ENCODE measurements at places on chromosomes 5 and 9.

DNA sequence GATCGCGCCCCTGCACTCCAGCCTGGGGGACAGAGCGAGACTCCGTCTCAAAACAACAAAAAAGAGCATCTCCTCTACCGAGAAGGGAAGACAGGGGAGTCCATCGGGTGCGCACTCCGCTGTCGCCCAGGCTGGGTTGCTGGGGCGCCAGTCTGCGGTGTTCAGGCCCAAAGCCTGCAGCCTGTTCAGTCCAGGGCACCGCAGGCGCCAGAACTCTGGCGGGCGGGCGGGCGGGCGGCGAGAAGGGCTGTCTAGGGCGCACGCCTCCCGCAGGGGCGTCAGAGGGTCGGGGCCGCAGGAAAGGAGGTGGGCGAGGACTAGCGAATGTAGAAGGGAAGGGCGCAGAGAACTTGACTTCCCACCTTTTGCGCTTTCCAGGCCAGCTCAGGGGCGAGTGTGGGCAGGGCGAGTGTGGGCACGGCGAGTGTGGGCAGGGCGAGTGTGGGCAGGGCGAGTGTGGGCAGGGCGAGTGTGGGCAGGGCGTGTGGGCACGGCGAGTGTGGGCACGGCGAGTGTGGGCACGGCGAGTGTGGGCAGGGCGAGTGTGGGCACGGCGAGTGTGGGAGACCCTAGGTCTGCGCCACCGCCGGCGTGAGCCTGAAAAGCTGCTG lies 10.5 kb downstream of the PROP1 start:
- DNase-seq = no peak

DNA sequence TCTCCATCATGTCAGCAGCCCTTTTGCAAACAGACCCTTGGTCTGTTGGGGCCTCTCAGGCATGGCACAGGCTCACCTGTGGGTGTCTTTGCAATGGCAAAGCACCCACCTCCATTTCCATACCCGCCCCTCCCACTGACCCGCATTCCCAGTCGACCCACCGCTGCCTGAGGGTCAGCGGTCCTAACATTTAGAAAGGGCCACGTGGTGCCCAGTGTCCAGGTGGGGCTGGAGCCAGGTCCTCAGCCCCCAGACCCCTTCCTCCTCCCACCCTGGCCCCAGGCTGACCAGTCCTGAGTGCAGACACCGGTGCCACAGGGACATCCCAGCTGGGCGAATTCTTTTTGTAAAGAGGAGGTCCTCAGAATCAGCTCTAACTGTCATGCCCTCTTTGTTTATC lies 43.3 kb upstream of the CEP72 start:
- no peak for DNase-seq

DNA sequence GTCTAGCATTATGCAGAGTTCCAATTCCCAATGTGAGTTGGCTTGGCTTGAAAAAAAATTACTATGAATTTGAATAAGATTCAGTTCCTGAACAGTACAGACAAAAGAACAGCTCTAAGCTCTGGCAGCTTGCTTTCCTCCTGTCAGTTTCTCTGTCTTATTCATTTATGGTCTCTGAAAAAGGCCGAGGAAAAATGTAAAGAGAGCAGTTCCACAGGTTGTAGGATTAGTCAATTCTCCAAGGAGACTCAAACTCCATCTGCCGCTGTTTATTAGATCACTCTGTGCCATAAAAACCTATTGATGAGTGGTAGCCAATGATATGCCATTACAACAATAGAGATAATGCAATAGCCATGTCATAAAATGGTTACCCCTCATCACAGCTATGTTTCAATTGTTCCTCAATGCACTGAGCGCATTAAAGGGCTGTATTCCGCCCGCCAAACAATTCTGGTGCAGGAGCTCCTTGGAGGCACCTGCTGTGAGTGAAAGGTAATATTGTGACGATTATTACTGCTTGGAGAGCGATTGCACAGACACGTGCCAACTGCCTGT lies 188.2 kb downstream of the ARRDC3 start:
- no peak for DNase-seq

DNA sequence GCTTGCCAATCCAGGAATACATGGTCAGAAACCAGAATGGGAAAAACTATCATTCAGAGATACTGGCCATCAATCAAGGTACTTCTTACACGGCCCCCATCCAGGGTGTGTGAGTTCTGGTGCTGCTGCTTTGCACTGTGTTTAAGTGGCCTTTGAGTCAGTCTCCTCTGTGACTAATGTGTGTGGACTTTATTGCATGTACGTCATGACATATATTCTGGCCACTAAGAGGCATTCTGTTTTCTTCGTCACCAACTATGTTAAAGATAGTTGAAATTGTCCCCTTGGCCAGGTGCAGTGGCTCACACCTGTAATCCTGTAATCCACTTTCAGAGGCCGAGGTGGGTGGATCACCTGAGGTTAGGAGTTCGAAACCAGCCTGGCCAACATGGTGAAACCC lies 8.5 kb downstream of the EXOSC3 start:
- DNase-seq = no peak

- DNase-seq = no peak
These were observed 64.3 kb downstream of the IRX1 start for GRCh38 chr5:3659907-3660306.

GRCh38 chr9:116789081-116789480 lies 102.0 kb downstream of the TRIM32 start:
- DNase-seq = no peak

DNA sequence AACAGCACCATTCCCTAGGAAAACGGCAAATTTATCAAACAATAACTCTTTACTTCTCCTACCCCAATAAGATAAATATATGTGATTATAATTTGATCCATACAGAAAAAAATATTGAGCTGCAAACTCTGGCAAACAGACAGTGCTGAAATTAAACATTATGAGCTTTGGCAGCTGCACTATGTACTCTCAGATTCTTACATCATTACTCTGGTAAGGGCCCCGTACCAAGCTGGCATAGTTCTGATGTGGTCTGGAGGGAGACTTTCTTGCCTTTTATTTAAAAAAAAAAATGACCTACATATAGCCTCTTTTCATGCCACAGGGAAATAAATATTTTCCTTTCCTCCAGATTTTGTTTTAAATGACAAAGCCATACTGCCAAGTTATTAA lies 95.0 kb downstream of the NR6A1 start:
- DNase-seq = no peak

DNA sequence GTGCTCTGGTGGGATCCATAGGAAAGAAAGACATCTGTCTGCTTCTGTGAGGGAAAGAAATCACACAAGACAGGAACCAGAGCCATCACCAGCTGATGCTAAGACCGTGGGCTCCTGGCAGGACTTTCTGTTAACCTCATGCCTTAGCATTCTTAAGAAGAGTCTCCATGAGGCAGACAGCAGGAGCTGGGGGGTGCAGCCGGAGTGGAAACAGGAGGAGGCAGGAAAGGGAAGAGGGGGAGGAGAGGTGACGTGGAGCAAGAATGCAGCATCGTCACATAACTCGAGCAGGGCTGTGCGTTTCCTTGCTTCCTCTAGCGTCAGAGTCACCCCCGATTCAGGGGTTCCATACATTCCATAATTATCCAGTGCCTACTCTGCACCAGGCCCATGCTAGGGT lies 53.6 kb downstream of the ERGIC1 start:
- peak; percentile 55 for DNase-seq

GRCh38 chr5:35502206-35502605 lies 115.5 kb upstream of the SPEF2 start:
- no peak for DNase-seq

- DNase-seq = no peak
These were observed 5.9 kb upstream of the CCDC187 start for GRCh38 chr9:136309806-136310220.

DNA sequence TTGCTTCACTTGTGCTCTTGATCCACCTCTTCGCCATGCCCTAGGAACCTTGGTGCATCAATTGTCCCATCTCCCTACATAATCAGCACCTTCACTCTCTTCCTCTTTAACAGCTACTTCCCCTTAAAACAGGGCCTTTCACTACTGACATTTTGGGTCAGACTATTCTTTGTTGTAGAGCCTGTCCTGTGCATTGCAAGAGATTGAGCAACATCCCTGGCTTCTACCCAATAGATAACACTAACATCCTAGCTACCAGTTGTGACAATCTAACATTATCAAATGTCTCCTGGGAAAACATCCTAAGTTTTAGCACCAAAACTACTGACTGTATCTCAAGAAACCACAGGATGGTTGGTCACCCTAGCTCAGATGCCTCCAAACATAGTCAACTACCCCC lies 854.3 kb upstream of the DMAC1 start:
- DNase-seq = no peak

DNA sequence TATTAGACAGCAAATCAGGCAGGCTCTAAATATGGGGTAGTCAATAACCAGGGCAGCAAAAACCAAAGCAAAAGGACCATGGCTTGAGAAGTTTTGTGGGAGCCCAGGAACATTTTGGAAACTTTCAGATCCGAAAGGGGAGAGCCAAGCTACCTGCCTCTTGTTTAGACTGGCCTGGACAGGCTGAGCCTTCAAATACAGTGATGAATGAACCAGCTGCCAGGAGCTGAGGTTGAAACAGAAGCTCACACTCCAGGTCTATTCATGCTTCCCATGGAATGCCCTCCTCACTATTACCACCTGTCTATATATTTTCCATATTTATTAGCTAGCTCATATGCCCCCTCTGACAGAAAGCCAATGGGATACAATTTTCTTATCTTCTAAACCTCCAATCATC lies 150.8 kb upstream of the SLC44A1 start:
- no peak for DNase-seq

DNA sequence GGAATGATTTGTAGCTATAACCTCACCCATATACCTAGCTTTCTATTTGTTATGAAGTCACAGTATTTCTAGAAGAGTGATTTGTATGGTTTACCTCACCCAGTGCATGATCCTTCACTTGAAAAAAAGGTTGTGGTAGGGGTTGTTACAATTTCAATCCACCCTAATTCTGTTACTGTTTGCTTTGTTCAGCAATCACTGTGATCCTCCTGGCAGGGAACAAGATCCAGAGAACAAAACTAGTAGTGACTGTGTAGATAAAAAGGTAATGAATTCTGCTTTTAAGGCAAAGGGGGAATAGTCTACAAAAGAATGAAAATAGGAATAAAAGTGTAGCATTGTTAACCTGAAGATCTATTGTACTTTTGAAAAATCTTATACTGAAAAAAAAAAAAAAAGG lies 191.3 kb upstream of the SH3GL2 start:
- no peak for DNase-seq

GRCh38 chr5:72842816-72843215 lies 26.4 kb downstream of the TNPO1 start:
- DNase-seq = no peak

DNA sequence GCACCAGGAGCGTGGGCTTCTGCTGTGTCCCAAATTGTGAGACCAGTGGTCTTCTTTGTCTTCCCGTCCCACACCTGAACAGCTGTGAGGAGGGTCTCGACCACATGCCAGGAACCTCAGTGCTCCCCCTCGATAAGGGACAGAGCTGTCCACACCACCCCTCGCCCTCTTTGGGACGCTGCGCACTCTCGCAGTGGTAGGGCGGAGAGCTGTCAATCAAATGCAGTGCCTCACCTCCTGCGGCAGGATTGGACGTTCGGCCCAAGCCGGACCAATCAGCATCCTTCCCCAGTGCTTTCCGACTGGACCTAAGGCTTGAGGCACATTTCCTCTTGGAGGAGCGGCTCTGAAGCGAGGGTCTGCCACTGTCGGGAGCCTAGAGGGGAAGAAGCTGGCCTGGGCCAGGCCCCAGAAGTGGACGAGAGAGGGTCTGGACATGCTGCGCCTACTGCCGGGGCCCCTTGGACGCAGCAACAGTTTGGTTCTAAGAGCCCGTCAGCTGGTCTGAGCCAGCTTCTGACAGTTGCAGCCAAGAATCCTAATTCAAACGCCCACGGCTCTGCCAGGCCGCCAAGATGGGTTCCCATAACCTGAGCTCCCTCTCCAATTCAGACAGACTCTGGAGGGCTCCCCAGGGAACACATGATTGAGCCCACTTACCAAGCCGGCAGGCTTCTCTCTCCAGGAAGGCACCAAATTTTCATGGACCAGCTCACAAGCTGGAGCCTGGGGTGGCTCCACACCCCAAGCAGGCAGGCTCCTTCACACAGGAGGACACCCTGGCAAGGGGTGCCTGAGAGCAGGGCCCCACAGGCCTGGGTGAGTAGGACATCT lies 28.1 kb upstream of the ADAMTS2 start:
- DNase-seq = no peak
